ENCODE measurements at places on chromosomes 2 and 18. TPM values are rescaled to one million over a fixed set of nuclear protein-coding genes. Genes with fewer than 3 reads are reported as not detected.

The CRYBA2 gene
- total RNA-seq, result not detected

The SMYD1 gene
- total RNA-seq, result not detected

The CAMKMT gene
- 5.7 TPM for total RNA-seq

The CYRIA gene
- total RNA-seq, result 0.14 TPM

The GBX2 gene
- total RNA-seq, result 3.1 TPM

The NAT8 gene
- not detected for total RNA-seq

The COL3A1 gene
- total RNA-seq, result 0.27 TPM

The LONRF2 gene
- 2.5 TPM for total RNA-seq

The CNNM3 gene
- 15.6 TPM for total RNA-seq

The AUP1 gene
- total RNA-seq, result 255 TPM

The FBXO41 gene
- 5.5 TPM for total RNA-seq

The EFEMP1 gene
- total RNA-seq, result 43.3 TPM

The VWA3B gene
- 0.26 TPM for total RNA-seq

The NDUFV2 gene
- 120 TPM for total RNA-seq

The PSMA8 gene
- total RNA-seq, result not detected

The OTOS gene
- not detected for total RNA-seq

The MOCOS gene
- total RNA-seq, result 3.6 TPM

The REG3A gene
- not detected for total RNA-seq

The VWC2L gene
- total RNA-seq, result not detected

The DNAJC5G gene
- total RNA-seq, result not detected

The ATOH8 gene
- total RNA-seq, result 5.3 TPM

The GATA6 gene
- total RNA-seq, result 2.6 TPM

The FAM237A gene
- not detected for total RNA-seq

The OSBPL6 gene
- total RNA-seq, result 7.7 TPM
